ENCODE measurements at places on chromosomes 11 and 22.

DNA sequence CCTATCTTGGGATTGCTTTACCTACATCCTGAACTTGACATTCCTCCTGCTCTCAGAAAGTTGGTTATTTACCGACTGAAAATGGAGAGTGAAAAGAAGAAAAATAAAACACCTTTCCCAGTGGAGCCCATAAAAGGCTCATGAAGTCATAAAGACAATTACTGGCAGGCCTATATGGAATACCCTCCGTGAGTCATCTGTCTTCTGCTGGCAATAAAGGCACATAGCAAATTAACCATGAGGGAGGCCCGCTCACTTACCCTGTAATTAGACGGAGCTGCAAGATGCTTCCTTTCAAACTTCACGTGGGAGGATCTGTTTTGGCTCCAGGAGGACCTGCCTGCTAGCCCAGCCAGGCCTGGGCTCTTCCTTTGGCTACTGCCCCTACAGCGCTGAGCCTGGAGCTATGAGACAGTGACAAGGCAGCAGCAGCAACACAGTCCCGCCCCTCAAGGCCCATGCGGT is 540.4 kb downstream of the BUD13 start:
- DNase-seq: no peak

- DNase-seq: no peak
Observed at GRCh38 chr22:47195156-47195483, 432.7 kb downstream of the TBC1D22A start.

DNA sequence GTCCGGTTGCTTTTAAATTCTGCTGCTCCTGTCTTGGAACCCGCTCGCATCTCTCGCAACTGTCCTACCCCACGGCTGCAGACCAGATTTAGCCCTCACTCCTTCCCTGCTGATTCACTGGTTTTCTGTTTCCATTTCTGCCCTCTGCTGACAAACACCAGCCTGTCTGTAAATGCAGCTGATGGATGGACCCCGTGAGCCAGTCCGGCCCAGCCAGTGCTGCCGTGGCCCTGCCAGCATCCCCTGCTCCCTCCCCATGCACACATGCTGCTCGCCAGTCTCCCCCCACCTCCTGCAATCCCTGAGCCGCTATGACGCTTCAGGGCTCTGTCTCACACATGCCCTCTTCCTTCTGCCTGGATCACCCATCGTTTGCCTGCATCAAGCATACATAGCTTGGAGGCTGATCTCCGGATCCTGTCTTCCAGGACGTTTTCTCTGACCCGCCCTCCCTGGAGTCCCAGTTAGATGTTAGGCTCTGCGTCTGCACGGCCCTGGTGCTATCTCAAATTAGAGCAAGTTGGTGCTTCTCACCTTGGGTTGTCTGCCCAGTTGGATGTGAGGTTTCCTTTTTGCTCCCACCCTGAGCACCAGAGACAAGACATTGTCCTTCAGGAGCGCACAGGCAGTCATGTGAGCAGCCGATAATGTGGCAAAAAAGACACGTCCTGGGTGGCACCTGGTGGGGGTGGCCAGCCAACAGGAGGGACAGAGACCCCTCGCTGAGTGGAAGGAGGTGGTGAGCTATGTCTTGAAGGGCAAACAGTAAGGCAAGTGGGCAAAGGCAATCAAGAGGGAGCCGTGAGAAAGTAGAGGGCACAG is 4.3 kb upstream of the ACR start:
- peak; percentile 74 for DNase-seq

DNA sequence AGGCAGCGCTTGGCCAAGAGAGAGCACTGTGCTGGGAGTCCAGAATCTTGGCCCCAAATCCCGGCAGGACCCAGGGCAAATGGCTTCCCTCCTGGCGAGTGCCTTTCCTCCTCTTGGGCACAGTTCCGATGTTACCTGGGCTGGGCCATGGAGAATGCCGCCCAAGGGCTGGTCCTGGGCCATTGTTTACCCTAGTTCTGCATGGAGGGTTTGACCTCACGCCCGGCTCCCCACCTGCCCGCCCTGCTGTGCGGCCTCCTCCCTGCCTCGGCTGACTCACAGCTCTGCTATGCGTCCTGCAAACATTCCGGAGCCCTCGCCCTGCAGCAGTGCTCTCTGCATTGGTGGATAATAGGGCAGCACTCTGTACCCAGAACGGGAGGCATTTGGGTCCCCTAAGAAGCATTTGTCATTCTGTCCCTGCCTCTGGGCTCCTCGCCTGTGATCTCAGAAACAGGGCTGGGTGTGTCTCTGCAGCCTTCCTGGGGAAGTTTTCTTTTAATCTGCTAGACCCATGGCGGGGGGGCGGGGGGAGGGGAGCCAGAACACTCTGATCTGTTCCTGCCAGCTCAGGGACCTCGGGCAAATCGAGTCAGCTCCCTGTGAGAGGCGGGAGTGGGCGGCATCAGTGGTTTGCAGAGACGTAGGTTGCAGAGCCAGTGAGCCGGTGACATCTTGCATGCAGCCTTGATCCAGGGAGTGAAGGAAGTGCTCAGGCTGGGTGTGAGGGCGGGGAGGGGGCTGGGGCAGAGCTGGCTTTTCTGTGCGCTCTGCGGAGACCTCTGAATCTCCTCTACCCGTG is 32.9 kb upstream of the SMIM38 start:
- DNase-seq: peak; percentile 71

DNA sequence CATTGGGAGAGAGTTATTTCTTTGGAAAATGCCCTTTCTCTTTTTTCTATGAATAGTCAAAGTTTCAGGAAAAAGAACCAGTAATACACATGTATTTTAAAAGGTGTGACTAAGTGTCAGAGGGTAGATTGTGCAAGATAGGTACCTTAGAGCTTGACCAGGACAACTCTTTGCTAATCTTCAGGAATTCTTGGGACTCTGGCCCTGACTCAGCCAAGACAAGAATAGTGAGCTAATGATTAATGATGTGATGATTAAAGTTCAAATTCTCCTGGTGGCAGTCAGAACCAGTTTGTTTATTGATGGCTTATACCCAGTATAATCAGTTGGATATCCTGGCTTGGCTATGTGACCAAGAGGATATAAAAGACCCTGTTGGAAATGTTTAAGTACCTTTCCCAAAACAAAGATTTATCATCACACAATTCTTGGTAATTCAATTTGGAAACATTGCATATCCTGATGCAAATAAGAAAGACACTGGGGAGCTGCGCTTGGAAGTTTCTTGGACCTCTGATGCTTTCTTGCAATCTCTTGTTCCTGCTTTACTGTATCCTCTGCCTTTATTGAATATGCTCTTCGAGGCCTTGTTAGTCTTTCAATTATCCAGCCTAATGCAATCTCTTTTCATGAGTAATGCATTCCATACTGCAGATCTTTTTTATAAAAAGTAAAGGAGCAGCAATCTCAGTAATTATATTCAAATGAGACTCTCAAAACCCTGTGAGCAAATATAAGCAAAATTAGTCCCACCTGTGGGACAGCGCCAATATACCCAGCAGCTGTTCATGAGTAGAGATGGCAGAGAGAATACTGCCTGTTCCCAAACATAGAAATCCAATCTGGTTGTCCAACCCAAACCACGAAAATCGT is 48.0 kb upstream of the CEP126 start:
- DNase-seq: no peak

- no peak for DNase-seq
Observed at GRCh38 chr22:43050995-43051394, 36.0 kb upstream of the PACSIN2 start.

DNA sequence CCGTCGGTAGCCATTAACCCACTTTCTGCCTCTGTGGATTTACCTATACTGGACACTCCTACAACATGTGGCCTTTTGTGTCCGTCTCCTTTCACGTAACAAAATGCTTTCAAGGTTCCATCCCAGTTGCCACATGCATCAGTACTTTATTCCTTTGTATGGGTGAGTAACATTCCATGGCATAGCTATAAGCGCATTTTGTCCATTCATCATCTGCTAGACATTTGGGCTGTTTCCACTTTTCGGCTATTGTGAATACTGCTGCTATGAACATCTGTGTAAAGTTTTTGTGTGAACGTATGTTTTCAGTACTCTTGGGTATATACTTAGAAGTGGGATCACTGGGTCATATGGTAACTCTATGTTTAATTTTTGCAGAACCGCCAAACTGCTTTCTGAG is 257.2 kb downstream of the ST3GAL4 start:
- no peak for DNase-seq

DNA sequence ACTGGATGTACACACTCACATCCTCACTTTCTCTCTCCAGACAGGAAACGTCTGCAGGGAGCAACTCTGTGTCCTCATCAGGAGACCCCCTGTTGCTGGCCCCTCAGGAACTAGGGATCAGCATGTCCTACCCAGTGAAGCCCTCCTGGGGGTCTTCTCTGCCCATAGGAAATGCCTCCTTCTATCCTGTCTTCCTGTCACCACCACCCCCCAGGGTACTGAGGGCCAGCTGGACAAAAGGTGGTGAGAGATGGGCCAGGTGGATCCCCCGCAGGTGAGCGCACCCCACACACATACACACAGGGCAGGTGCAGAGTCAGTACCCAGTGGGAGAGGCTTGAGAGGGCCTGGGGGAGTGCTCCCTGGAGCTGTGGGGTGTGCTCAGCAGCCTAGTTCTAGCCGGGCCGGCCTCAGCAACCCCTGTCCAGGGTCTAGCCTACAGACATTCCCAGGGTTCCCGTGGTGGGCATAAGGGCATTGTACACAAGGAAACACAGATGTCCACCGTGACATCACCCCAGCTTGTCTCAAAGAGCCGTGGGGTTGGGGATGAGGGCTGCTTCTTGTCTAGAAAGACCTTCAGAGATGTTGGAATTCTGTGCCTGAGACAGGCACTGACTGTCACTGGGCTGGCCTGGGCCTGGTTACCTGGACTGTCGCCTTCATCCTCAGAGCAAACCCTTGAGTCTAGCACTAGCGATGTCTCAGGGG is 9.2 kb downstream of the GP1BB start:
- no peak for DNase-seq

DNA sequence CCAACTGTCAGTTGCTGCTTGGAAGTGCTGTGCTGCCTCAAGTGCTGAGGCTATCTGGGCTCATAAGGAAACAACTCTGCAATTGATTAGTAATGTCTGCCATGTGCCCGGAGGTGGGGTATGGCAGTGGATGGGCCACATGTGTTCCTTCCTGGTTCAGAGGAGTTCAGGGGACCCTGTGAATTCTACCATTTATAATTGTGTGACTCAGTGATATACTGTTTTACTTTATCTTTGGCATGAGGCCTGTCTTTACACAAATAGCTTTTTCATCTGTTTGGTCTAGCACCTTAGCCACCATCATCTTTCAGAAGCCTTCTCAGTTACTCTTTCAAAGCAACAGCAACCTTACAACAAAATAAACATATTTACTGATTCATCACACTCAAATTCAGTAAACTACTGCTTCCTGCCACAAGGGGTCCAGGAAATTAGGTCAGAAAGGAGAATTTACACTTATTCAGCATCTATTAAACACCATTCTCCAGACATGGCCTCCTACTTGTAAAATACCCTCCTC is 20.9 kb downstream of the DKK3 start:
- no peak for DNase-seq

DNA sequence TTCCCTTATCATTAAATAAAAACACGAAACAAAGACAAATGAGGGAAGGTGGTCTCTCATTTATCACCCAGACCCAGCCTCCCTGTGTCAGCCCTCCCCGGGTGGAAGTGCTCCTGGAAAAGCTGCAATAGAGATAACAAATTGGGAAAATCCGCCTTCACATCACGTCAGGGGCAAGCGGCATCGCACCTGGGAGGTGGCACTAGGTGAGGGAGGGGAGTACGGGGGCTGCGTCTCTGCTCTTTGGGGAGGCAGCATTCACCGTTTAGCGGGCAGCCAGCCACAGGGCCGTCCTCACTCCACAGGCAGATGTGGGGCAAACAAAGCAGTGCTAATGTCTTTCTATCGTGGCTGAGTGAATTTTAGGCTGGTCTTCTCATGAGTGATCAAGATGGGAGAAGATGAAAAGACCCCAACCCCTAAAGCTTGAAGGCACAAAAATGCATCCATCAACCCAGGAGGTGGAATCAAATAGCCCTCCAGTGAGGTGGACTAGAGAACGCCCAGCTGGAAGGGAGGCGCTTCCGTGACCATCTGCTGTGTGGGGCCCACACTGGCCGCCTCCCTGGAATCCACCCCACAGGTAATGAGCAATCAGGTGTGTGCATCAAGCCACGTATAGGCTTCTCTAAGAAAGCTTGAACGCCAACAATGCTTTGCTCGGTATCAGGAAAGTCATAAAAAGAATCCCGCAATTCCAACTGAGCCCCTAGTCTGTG is 629.5 kb downstream of the BRD1 start:
- DNase-seq: no peak

DNA sequence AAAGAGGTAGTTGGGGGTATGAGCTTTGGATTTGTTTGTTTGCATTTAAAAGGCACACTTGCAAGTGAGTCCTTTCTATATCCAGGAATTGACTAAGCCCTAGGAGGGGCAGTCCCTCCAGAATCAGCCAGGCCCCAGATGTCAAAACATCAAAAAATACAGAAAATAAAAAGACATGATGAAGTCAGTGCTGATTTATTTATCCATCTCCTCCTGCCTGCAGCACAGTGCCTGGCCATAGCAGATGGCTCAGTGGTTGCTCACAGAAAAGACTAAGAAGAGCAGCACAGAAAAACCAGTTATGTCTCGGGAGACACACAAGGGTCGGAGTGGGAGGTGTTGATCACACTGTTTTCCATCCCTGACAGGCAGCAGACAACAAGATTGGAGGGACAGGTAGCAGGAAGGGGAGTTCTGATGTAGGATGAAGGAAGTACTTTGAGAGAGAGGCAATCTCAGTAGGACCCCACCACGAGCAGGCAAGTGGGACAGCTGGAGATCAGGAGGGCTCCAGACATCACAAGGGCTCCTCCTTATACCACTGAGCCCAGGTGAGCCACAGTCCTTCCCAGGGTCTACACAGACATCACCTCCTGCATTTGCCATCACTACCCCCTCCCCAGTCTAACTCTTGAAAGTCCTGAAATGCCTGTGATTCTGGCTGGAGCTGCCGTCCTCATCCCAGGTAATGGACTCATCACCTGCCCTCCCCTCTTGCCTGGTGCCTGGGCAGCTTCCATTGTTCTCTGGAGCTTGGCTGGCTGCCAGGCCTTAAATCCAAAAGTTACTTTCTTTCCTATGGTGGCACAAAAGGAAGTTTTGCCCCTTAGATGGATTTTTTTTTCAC is 32.3 kb downstream of the TMPRSS5 start:
- DNase-seq: no peak

DNA sequence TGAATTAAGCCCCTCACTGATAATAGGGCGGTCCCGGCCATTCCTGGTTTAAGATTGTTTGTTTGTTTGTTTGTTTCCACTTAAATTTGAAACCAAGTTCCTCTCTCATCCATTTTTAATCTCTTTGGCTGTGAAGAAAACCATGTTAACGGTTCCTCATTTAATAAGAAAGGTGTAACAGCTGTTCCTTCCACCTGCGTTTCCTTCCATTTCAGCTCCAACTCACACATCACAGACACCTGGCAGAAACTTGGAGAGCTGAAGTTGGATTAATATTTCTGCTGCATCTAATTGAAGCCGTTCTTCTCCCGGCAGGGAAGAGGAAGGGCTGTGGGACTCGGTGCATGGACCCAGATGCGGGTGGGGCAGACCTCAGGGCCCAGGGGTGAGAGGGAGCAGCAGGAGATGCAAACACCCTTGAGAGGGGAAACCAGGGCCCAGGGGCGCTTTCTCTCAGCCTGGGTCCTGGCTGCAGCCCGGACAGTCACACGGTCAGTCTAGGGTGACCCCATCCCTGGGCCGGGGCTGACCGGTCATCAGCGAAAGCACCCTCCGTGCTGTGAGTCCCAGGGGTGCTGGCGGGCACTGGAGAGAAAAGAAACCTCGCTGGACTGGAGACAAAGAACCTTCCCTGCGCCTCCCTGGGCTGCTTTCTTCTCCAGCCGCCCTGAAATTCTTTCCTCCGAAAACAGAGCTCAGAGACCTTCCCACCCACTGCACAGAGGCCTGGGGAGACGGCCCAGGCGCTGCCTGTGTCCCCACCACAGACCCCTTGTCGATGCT is 242.0 kb downstream of the BRD1 start:
- DNase-seq: no peak
